ENCODE measurements at places on chromosomes 12 and 14.

DNA sequence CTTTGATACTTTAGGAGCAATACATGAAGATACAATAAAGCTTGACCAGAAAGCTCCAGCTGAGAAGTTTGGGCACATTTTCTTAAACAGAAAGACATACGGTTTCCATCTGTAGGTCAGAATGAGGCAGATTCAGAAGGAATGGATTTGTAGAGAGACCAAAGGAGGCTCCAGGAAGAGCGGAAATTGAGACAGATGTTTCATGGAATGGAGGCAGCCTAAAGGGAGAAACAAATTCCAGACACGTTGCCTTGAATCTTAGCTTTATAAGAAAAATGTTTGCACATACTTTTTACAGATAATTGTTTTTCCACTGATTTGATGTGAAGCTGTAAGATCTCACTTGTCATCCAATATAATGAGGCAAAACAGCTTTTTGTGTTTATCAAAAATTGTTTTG lies 24.8 kb downstream of the EPYC start:
- DNase-seq, result no peak

- peak; percentile 62 for DNase-seq
Measured at GRCh38 chr12:62256408-62257096, 3.7 kb upstream of the USP15 start.

DNA sequence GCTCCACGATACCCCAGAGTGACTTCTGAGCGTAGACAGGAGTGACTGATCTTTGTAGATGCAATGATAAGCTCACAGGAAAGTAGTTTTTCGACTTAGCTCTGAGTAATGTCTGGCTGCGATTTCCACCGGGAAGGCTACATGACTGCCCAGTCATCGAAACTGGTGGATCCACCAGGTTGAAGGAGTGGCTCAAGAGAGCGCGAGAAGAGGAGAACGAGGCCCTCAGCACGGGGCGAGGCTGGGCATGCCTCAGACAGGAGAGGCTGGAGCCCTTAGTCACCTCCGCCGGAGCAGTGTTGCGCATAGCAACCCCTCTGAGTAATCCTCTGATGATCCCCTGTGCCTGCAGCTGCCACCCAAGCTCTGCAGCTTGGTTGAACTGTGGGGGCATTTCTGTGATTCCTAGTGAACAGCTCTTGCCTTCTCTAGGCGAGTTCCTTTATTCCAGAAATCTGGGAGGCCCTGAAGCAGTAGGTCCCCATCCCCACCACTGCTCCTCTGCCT lies 25.6 kb downstream of the ELK3 start:
- DNase-seq, result no peak

DNA sequence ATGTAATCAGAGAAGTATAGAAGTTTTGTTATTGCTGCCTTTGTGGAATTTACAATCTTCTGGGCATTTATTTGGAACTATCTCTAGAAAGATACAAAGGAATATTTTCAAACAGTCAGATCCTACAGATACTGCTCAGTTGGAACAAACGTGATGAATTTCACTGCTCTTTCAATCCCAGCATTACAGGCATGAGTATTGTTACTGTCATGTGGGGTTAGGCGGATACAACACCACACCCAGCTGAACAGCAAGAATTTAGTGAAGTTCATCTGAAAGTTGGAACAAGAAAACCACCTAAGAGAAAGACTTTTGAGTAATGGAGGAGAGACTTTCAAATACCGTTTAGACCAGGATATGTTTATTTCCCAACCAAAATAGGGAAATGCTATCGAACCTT lies 123.3 kb upstream of the PLXNC1 start:
- no peak for DNase-seq

GRCh38 chr14:67426983-67427606 lies 15.1 kb upstream of the PLEK2 start:
- DNase-seq, result peak; percentile 64

All from activated CD4-positive, alpha-beta T cell treated with anti-CD3 and anti-CD28 coated beads, Interleukin-2, amount 50 U/mL, for 24 hours (primary cell).